Memory B cell (primary cell): ENCODE measurements at places on chromosomes 6 and 20.
A peak's percentile ranks its signal among the peaks of the same experiment; 100 is the strongest.

- DNase-seq, result no peak
- H3K27ac ChIP-seq, result no peak overlapping the region
- no peaks in the 10 kb centered on the region for H3K36me3 ChIP-seq
- H3K27me3 ChIP-seq, result peaks cover 40% of the 10 kb centered on the region
These were observed 5.8 kb downstream of the GRM4 start for GRCh38 chr6:34140075-34140474.

DNA sequence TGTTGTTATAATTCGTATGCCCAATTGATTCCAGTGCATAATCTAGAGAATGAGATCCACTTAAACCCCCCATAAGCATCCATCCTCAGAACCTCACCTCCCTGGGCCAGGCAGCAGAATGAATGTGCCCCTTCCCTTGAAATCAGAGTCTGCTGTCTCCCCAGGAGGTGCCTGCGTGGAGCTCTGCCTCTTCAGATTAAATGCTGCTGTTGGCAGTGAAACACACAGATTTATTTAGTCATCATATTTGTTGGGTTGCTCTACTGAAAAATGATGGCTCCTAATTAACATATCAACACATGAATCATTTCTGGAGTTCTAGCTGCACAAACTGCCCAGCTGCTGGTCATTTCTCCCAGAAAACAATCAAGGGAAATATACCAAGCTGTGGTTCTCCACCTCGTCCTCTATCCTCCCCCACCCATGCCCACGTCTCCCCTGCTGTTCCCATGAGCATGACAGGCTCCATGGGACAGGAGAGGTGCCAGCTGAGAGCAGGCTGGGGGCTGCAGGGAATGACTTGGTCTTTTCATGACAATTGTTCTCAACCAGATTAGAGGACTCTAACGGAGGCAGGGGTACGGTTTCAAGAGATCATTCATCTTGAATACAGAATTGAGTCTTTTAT is 633.1 kb downstream of the CDH26 start:
- no peak overlapping the region for H3K4me3 ChIP-seq
- no peaks in the 10 kb centered on the region for H3K27me3 ChIP-seq
- DNase-seq, result no peak
- H3K27ac ChIP-seq, result no peak overlapping the region
- no peaks in the 10 kb centered on the region for H3K36me3 ChIP-seq

- no peak overlapping the region for H3K27ac ChIP-seq
- H3K4me1 ChIP-seq, result peaks cover 13% of the 10 kb centered on the region
- no peak for DNase-seq
- H3K36me3 ChIP-seq, result no peaks in the 10 kb centered on the region
- H3K4me3 ChIP-seq, result no peak overlapping the region
These were observed 18.0 kb upstream of the HLA-A start for GRCh38 chr6:29924287-29924686.

- peak overlapping the region; percentile 54 for H3K27ac ChIP-seq
- no peaks in the 10 kb centered on the region for H3K27me3 ChIP-seq
- peaks cover 38% of the 10 kb centered on the region for H3K4me1 ChIP-seq
These were observed 51.0 kb upstream of the IL20RA start for GRCh38 chr6:137095651-137096238.

GRCh38 chr6:32216998-32217397 is 6.9 kb downstream of the NOTCH4 start:
- no peaks in the 10 kb centered on the region for H3K27me3 ChIP-seq
- no peaks in the 10 kb centered on the region for H3K36me3 ChIP-seq
- no peak for DNase-seq
- no peak overlapping the region for H3K27ac ChIP-seq
- H3K4me1 ChIP-seq, result peaks cover 21% of the 10 kb centered on the region

GRCh38 chr6:111663692-111664564 is 58.2 kb upstream of the TRAF3IP2 start:
- H3K36me3 ChIP-seq, result peaks cover 17% of the 10 kb centered on the region
- H3K27ac ChIP-seq, result no peak overlapping the region
- no peak for DNase-seq
- no peaks in the 10 kb centered on the region for H3K27me3 ChIP-seq

GRCh38 chr20:63344616-63345327 is 16.4 kb downstream of the CHRNA4 start:
- no peak overlapping the region for H3K4me3 ChIP-seq
- H3K27me3 ChIP-seq, result peaks cover 7% of the 10 kb centered on the region
- no peak overlapping the region for H3K27ac ChIP-seq
- no peaks in the 10 kb centered on the region for H3K4me1 ChIP-seq

DNA sequence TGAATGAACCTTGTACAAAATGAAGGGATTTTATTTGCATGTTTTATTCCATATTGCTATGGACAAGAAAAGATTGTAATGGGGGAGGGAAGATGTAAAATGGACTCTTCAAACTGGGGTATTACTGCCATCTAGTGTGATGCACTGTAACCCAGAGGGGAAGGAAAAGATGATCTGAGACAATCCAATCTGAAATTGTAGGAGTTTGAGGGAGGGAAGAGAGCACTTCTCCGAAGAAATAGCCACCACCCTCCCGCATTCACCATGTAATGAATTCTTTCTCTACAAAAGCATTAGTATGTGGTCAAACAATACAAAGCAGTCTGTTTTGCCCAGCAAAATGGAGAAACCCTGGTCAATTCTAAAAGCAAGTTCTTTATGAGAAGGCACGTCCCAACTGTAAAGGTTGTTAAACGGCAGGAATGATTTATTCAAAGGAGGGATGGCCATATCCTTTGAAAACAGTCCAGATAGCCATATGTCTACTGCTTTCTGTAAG is 679.5 kb upstream of the NRSN1 start:
- no peaks in the 10 kb centered on the region for H3K27me3 ChIP-seq
- H3K36me3 ChIP-seq, result no peaks in the 10 kb centered on the region
- H3K27ac ChIP-seq, result no peak overlapping the region
- H3K4me1 ChIP-seq, result no peaks in the 10 kb centered on the region
- no peak for DNase-seq

DNA sequence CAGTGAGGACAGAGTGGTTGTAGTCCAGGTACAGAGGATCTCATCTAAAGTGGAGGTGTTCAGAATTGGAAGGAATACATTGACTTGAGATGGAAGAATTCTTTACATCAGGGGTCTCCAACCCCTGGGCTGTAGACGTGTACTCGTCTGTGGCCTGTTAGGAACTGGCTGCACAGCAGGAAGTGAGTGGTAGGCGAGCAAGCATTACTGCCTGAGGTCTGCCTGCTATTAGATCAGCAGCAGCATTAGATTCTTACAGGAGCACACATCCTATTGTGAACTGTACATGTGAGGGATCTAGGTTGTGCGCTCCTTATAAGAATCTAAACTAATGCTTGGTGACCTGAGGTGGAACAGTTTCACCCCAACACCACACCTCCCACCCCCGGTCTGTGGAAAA is 121.1 kb downstream of the CDKAL1 start:
- no peak overlapping the region for H3K27ac ChIP-seq
- peaks cover 39% of the 10 kb centered on the region for H3K36me3 ChIP-seq
- H3K27me3 ChIP-seq, result no peaks in the 10 kb centered on the region
- H3K4me3 ChIP-seq, result no peak overlapping the region
- no peak for DNase-seq
- H3K4me1 ChIP-seq, result peaks cover 23% of the 10 kb centered on the region

DNA sequence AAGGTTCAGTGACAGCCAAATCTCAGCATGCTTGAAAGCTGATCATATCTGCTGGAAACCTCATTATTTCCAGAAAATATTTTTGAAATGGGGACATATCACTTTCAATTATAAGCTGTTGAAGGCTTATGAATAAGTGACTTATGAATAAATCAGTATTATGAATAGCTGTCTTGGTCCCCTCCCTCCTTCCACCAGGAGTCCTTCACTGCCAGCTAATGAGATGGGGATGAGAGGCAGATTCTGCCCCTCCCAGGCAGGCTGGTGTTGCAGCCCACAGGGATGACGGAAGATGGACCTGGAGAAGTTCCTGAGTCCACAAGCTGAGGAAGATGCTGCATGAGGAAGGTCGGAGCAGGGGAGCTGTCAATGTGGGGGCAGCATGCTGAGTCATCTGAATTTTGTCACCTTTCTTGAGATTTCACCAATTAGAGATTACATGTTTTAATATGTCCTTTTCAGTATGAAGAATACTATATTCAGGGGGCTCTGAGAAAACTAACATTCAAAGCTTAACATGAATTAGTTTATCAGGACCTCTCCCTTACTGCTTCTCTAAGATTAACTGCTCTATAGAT is 112.2 kb downstream of the DTNBP1 start:
- peaks cover 7% of the 10 kb centered on the region for H3K36me3 ChIP-seq
- H3K4me1 ChIP-seq, result peaks cover 28% of the 10 kb centered on the region
- H3K27me3 ChIP-seq, result no peaks in the 10 kb centered on the region
- DNase-seq, result no peak
- no peak overlapping the region for H3K4me3 ChIP-seq

- H3K36me3 ChIP-seq, result no peaks in the 10 kb centered on the region
- H3K4me3 ChIP-seq, result no peak overlapping the region
- peaks cover 18% of the 10 kb centered on the region for H3K27me3 ChIP-seq
- DNase-seq, result no peak
- no peak overlapping the region for H3K27ac ChIP-seq
- H3K4me1 ChIP-seq, result no peaks in the 10 kb centered on the region
These were observed 747.8 kb downstream of the MAFB start for GRCh38 chr20:39941245-39941644.

GRCh38 chr6:164547076-164547475 is 762.3 kb downstream of the C6orf118 start:
- no peak for DNase-seq
- H3K4me1 ChIP-seq, result no peaks in the 10 kb centered on the region
- no peaks in the 10 kb centered on the region for H3K27me3 ChIP-seq
- H3K27ac ChIP-seq, result no peak overlapping the region
- H3K4me3 ChIP-seq, result no peak overlapping the region
- no peaks in the 10 kb centered on the region for H3K36me3 ChIP-seq

DNA sequence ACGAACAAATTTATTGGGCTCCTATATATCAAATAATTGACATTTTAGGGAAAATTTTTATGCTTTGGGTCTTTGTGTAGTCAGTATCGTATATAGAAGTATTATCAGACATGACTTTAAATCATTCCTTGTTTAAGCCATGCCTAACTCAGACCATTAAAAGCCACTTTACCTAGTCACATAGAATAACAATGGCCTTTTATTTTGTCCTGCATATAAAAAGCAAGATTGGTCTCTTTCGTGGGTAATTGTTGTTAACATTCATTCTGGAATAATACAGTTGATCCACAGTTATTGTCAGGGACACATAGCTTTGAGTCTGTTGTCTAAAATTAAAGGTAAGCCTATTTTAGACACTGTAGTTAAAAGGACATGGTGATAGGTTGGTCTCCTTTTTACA is 47.4 kb downstream of the PLEKHG1 start:
- peak overlapping the region; percentile 5 for H3K27ac ChIP-seq
- H3K36me3 ChIP-seq, result peaks cover 5% of the 10 kb centered on the region
- H3K4me3 ChIP-seq, result no peak overlapping the region

DNA sequence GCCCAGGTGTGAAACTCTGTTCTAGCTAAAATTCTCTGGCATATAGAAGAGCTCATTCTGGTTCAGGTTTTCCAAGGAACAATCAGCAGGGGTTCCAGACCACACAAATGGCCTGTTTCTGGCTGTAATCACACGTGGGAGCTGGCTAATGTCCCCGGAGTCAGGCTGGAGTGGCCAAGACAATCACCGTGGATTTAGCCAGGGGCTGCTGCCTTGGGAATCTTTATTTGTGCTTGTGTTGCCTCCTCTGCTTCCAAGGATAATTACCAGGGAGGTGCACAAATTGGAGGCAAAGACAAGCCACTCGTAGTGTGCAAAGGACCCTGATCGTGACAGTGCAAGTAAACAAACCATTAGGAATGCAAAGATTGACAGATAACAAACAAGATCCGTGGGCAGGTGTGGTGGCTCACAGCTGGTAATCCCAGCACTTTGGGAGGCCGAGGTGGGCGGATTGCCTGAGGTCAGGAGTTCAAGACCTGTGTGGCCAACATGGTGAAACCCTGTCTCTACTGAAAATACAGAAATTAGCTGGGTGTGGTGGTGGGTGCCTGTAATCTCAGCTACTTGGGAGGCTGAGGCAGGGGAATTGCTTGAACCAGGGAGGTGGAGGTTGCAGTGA is 77.3 kb downstream of the KCNB1 start:
- H3K4me1 ChIP-seq, result no peaks in the 10 kb centered on the region
- H3K27me3 ChIP-seq, result peaks cover 19% of the 10 kb centered on the region
- DNase-seq, result no peak
- H3K36me3 ChIP-seq, result peaks cover 3% of the 10 kb centered on the region

- no peak overlapping the region for H3K27ac ChIP-seq
- no peak overlapping the region for H3K4me3 ChIP-seq
- no peaks in the 10 kb centered on the region for H3K36me3 ChIP-seq
- peaks cover 2% of the 10 kb centered on the region for H3K27me3 ChIP-seq
- no peaks in the 10 kb centered on the region for H3K4me1 ChIP-seq
These were observed 22.7 kb downstream of the LAMA4 start for GRCh38 chr6:112231594-112232060.

- no peaks in the 10 kb centered on the region for H3K36me3 ChIP-seq
- no peak overlapping the region for H3K27ac ChIP-seq
- H3K27me3 ChIP-seq, result no peaks in the 10 kb centered on the region
- no peak for DNase-seq
- no peak overlapping the region for H3K4me3 ChIP-seq
- no peaks in the 10 kb centered on the region for H3K4me1 ChIP-seq
These were observed 613.8 kb downstream of the TFAP2B start for GRCh38 chr6:51432481-51432880.

GRCh38 chr6:157145656-157146285 is 177.5 kb downstream of the TMEM242 start:
- peaks cover 21% of the 10 kb centered on the region for H3K36me3 ChIP-seq
- H3K4me3 ChIP-seq, result no peak overlapping the region
- H3K27ac ChIP-seq, result peak overlapping the region; percentile 12
- no peak for DNase-seq
- H3K4me1 ChIP-seq, result peaks cover 5% of the 10 kb centered on the region

- no peaks in the 10 kb centered on the region for H3K4me1 ChIP-seq
- no peak overlapping the region for H3K27ac ChIP-seq
- DNase-seq, result no peak
These were observed 170.0 kb upstream of the AGPAT4 start for GRCh38 chr6:161443848-161444247.

DNA sequence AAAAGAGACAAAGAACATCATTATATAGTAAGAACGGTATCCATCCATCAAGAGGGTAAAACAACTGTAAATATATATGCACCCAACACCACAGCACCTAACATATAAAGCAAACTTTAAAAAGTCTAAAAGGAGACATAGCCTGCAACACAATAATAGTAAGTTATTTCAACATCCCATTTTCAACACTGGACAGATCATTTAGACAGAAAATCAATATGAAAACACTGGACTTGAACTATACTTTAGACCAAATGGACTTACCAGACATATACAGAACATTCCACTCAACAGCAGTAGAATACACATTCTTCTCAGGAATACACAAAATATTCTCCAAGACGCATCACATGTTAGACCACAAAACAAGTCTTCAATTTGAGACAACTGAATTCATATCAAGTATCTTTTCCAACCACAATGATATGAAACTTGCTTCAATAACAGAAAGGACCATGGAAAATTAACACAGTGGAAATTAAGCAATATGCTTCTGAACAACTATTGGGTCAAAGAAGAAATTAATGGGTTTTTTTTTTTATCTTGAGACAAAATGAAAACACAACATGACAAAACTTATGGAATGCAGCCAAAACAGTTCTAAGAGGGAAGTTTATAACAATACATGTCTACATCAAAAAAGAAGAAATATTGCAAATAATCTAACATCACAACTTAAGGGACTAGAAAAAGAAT is 23.9 kb upstream of the ASF1A start:
- H3K27me3 ChIP-seq, result no peaks in the 10 kb centered on the region
- H3K27ac ChIP-seq, result no peak overlapping the region
- peaks cover 32% of the 10 kb centered on the region for H3K36me3 ChIP-seq
- DNase-seq, result no peak
- peaks cover 38% of the 10 kb centered on the region for H3K4me1 ChIP-seq

- no peak overlapping the region for H3K4me3 ChIP-seq
- no peak overlapping the region for H3K27ac ChIP-seq
- peak; percentile 64 for DNase-seq
- H3K4me1 ChIP-seq, result peaks cover 4% of the 10 kb centered on the region
These were observed 433.5 kb downstream of the RFPL4B start for GRCh38 chr6:112780498-112781096.
